ENCODE measurements at places on chromosomes 11 and 22.

GRCh38 chr22:36027579-36027934, 1.1 kb downstream of the RBFOX2 start:
- no peak for DNase-seq

DNA sequence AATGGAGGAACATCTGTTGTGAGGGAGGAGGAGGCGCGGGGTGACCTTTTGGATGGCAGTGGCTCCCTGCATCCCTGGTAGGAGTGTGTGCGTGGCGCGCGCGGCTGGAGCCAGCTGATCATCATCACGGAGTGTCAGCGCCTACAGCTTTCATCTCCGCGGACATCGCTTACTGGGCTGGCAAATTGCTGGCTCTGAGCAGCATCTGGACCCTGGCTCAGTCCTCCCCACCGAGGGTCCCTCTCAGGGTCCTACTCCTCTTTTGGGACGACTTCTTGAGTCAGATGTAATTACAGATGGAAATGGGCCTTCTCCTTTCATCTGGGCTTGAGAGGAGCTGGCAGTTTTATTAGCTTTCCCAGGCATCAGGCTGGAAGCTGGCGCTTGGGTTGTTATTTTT, 85.3 kb downstream of the CACNA1I start:
- no peak for DNase-seq

DNA sequence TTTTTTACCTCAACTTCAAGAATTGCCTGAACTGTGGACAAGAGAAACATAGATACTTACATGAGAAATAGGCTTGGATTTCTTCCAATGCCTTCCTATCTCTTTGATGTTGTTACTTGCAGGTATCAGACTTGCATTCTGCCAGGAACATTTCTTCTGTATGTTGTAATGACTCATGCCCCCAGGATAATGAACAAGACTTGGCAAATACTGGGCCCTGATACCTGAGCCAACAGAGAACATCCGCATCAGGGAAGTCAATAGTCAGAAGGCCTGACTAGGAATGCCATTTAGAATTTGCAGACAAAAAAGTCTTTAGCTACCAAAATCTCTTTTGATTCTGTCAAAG, 273.7 kb upstream of the KIRREL3 start:
- no peak for DNase-seq

DNA sequence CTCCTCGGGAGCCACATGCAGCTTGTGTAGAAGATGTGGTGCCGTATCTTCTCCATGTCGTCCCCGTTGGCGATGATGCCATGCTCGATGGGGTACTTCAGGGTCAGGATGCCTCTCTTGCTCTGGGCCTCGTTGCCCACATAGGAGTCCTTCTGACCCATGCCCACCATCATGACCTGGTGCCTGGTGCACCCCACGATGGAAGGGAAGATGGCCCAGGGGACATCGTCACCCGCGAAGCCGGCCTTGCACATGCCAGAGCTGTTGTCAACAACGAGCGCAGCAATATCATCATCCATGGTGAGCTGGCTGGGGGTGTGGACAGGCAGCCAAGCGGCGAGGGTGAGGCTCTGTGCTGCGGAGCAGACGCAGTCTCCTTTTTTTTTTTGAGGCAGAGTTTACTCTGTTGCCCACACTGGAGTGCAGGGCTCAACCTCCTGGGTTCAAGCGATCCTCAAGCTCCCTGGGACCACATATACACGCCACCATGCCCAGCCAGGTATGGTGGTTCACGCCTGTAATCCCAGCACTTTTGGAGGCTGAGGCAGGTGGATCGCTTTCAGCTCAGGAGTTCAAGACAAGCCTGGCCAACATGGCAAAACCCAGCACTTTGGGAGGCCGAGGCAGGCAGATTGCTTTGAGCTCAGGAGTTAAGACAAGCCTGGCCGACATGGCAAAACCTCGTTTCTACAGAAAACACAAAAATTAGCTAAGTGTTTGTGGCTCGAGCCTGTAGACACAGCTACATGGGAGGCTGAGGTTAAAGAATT, 17.3 kb upstream of the EP300 start:
- no peak for DNase-seq

DNA sequence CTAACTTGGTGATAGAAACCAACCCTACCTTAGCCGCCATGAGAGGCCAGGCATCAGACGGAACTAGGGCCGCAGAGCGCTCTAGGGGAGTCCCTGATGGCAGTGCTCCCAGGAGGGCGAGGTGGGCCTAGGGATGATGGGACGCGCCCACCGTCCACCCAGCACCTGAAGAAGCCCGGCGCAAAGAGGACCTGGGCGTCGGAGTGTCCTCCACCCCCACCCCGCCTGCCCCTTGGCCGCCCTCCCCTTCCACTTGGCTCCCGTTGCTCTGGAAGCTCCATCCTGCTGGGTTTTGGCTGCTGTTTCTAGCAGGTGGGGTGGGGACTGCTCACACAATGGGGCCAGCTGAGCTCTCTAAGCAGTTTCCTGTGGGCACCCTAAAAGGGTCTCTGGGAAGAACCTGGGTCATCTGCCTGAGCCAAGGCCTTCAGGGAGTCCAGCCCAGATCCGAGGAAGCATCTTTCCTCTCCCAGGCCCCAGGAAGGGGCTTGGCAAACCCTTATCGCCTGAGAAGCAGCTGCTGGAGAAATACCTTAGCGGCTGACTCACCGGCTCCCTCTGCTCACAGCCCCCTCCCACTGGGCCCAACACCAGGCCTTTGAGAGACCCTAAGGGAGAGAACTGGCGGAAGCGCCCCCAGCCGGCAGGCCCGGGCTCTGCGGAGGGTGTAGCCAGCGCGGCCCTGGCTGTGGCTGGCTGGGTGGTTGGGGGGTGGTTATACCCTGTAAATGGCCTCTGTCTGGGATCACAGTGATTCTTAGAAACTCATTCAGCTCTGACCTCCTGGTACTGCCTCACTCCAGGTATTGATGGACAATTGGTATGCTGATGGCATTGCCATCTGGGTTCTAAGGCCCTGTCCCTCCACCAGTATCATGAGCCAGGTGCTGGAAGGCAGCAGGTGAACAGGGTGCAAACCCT, 19.3 kb downstream of the CREB3L1 start:
- peak; percentile 57 for DNase-seq

GRCh38 chr11:102325088-102325487, 7.8 kb downstream of the BIRC3 start:
- DNase-seq, result no peak

- no peak for DNase-seq
Measured at GRCh38 chr11:115518983-115519628, 14.9 kb upstream of the CADM1 start.

GRCh38 chr11:83813296-83813695, 527.1 kb upstream of the CCDC90B start:
- no peak for DNase-seq

DNA sequence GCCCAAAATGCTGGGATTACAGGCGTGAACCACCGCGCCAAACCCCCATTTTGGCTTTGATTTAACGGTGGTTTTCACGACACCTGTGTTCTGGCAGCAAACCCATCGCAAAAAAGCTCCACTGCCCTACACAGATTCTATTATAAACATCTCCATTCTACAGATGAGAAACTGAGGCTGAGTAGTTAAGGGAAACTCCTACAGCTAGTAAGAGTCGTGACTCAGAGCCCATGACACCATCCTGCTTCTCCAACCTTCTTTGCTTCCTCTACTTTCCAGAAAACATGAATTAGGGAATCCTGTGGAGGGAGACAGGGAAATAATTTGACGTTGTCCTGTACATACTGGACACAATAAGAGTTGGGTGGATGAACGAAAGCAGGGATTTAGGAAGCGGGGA, 429 bp upstream of the SNX15 start:
- DNase-seq, result no peak

GRCh38 chr11:113436672-113437252, 38.4 kb downstream of the DRD2 start:
- no peak for DNase-seq

GRCh38 chr11:128161994-128162393, 425.4 kb downstream of the ETS1 start:
- DNase-seq, result no peak

Data from left ventricle myocardium inferior (tissue), 1 donor.